ENCODE measurements at places on chromosomes 16 and 17.

GRCh38 chr16:7185689-7186088 lies 147.0 kb upstream of the RBFOX1 start:
- DNase-seq = no peak

DNA sequence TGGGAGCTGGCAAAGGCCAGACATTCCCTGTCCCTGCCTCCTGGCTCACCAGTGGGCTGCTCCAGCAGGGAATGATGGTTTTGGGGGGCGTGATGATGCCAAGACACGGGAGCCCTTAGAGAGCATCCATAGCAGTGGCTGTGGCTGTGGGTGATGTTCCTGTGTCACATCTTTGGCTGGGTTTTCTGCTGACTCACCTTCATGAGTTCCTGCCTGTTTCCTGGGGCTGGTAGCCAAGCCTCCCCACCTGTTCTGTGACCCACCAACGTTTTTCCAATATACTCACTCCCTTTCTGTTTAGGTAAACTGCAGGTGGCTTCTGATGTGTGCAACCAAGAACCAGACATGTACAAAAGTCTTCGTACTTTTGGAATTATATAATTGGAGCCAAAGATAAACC lies 16.5 kb upstream of the NF1 start:
- no peak for DNase-seq

DNA sequence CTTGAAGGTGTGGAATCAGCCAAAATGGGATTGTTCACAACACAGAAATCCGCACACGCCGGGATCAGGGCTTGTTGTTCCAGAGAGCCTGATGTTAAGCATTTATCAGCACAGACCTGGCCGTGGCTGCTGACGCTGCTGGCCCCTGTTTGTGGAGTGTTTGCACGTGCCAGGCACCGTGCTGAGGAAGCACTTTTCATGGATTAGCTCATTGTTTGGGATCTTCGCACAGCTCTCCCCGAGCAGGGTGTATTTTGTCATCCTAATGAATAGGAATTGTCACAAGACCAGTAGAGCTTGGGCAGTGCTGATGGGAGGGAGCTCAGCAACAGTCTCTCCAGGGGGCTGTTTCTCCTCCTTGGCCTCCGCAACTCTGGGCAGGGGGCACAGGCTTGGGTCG lies 160.4 kb upstream of the PLCG2 start:
- no peak for DNase-seq

DNA sequence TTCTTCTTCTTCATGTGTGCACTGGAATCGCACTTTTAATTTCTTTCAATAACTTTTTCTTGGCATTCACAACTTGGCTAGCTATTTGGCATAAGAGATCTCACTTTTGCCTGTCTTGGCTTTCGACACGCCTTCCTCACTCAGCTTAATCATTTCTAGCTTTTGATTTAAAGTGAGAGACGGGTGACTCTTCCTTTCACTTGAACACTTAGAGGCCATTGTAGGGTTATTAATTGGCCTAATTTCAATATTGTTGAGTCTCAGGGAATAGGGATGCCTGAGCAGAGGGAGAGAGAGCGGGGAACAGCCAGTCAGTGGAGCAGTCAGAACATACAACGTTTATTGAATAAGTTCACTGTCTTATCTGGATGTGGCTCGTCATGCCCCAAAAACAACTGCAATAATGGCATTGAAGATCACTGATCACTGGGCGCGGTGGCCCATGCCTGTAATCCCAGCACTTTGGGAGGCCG lies 200.3 kb downstream of the SEC14L1 start:
- peak; percentile 1 for DNase-seq

GRCh38 chr17:8053600-8053999 lies 14.7 kb downstream of the ALOX15B start:
- DNase-seq = no peak

GRCh38 chr17:76626442-76626841 lies 17.1 kb downstream of the ST6GALNAC1 start:
- DNase-seq = no peak

DNA sequence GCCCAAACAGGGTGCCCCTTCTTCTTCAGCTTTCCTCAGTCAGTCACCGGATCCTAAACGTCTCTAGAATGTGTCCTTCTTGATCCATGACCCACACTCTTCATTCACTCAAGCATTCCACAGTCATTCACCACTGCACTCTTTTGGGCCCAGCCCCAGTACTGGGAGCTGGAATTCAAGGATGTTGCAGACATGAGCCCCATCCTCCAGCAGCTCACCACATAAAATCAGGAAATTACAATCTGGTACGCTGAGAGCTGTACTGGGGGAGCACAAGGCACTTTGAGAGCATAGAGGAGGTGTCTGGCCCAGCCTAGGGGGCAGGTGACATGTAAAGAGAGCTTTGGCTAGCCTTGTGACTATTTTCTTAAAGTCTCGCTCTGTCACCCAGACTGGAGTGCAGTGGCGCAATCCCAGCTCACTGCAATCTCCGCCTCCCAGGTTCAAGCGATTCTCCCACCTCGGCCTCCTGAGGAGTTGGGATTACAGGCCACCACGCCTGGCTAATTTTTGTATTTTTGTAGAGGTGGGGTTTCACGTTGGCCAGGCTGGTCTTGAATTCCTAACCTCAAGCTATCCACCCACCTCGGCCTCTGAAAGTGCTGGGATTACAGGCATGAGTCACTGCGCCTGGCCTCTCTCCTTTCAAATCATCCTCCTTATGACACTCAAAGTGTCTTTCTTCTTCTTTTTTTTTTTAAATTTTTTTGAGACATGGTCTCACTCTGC lies 18.7 kb downstream of the CES4A start:
- DNase-seq = no peak

DNA sequence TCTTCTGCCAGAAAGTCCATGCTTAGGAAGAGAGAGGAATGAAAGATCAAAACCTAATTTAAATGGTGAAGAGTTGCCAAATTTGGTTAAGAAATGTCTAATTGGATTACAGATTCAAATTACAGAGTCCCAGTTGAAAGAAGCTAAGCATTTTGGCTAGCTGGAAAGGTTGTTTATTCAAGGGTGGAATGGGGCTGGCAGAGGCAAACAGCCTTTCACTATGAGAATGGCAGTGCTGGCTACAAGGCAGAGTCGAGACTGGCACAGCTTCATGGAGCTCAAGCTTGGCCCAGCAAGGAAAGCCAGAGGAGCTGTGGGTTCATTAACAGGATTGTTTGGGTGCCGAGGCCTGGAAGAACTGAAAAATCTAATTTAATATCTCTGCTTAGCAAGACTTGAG lies 13.6 kb downstream of the MAP3K3 start:
- no peak for DNase-seq
